Upper lobe of right lung (tissue), 1 donor: ENCODE measurements at places on chromosomes 16 and 17. TPM values are rescaled to one million over a fixed set of nuclear protein-coding genes. Genes with fewer than 3 reads are reported as not detected.

DNA sequence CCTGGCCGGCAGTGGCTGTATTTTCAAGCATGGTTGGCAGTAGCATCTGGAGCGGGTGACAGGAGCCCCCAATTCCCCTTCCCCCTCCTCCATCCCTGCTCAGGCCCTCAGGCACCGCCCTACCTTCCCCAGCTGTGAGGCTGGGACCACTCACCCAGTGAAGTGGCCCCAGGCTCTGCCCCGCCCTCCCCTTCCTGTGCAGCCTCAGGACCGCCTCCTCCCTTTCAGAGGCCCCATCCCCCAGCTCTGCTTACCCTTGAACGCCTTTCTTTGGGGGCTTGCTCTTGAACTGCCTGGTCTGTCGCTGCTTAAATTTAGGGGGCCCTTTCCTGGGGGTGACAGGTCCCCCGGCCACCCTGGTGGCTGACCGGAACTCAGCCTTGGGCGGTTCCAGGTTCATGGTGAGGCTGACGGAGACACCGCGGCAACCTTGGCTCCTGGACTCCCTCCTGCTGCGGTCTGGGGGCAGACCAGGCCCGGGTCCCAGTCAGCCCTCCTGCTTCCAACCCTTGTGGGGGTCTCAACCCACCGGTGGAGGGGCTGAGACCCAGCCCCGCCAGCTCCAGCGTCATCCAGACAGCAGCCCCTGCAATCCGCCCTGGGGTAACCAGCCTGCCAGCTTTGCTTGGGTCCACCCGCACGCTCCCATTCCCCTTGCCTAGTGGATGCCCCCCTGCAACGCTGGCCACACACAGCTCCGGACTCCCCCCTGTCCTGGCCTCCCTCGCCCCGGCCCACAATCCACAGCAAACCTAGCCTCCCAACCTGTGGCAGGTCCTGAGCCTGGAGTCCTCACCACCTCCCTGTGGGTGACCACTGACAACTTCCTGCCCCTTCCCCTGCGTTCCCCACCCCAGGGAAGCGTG is 3.2 kb downstream of the PDE6G start:
- no peaks in the 10 kb centered on the region for H3K4me1 ChIP-seq
- H3K4me3 ChIP-seq = peak overlapping the region; percentile 16
- no peaks in the 10 kb centered on the region for H3K36me3 ChIP-seq
- no peak for DNase-seq
- H3K27me3 ChIP-seq = peaks cover 26% of the 10 kb centered on the region
- H3K27ac ChIP-seq = no peak overlapping the region

GRCh38 chr16:81848306-81848853 is 69.3 kb downstream of the PLCG2 start:
- no peak overlapping the region for H3K27ac ChIP-seq
- no peaks in the 10 kb centered on the region for H3K36me3 ChIP-seq
- DNase-seq = no peak
- H3K27me3 ChIP-seq = no peaks in the 10 kb centered on the region
- no peaks in the 10 kb centered on the region for H3K4me1 ChIP-seq

KCNH4 gene
- total RNA-seq = 0.26 TPM

GRCh38 chr16:65142276-65142675 is 20.4 kb upstream of the CDH11 start:
- H3K4me1 ChIP-seq = no peaks in the 10 kb centered on the region
- H3K27ac ChIP-seq = no peak overlapping the region
- H3K27me3 ChIP-seq = no peaks in the 10 kb centered on the region
